ENCODE measurements at places on chromosomes 13 and 19.

GRCh38 chr19:47280183-47280797 lies 5.6 kb downstream of the INAFM1 start:
- DNase-seq: no peak

DNA sequence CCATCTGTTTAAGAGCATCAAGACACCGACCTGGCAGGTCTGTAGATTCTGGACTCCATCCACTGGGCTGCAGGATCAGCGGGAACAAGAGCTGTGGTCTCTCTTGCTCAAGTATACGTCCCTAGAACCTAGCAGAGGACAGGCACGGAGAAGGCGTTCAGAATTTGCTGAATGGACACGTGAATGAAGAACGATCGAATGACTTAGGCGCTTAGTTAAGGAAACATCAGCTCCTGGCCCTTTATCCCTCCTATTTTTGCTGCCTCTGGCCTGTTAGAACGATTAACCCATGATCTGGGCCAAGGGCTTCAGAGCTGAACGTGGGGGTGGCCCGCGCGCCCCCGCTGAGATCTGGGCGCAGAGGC lies 953 bp downstream of the DZIP1 start:
- DNase-seq: no peak

DNA sequence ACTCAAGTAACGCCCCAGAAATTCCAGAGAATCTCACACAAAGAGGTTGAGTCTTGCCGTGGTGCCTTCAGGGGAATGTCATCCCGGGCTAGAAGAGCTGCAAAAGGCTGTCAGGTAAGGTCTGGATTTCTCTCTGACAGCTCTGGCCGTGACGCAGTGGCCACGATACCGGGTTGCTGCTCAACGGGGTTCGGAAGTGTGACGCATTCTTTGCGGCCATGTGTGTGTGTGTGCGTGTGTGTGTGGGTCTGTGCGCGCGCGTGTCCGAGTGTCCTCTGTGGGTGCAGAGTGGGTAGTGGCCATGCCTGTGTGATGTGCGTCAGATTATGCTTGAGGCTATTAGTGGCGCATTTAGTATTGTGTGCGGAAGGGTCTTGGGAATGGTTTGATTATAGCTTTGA lies 306 bp downstream of the ZNF540 start:
- peak; percentile 2 for DNase-seq

- no peak for DNase-seq
Measured at GRCh38 chr13:114105521-114106225, 26.8 kb downstream of the RASA3 start.

DNA sequence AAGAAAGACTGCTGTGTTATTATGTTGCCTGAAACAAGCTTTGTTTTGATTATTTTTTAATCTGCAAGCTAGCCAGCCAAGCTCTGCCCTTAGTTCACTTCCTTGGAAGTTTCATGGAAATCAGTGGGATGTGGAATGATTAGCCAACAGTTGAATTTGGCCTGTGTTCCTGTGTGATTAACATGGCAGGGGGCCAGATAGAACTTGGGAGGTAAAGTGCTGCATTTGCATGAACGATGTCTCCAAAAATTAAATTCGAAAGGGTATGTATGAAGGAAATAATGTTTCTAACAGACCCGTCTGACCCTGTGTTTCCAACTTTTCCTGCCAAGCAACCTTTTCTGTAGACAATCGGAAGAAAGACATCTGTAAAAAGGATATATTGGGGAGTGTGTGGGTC lies 32.2 kb downstream of the UFM1 start:
- no peak for DNase-seq

DNA sequence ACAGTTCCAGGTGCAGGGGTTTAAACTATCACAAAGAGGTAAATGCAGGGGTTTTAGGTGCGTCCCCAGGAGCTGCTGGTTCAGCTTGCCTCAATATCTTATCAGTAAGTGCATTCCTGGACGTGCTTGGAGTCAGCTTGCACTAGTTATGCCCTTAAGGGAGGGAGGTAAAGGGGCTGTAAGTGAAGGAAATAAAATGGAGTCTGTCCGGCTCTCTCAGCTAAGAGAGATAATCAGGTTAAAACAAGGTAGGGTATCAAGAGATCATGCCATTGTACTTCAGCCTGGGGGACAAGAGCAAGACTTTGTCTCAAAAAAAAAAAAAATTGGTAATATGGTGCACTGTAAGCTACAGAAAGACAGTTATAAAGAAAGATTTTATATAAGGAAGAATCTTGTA lies 69.7 kb downstream of the ZNF100 start:
- no peak for DNase-seq

DNA sequence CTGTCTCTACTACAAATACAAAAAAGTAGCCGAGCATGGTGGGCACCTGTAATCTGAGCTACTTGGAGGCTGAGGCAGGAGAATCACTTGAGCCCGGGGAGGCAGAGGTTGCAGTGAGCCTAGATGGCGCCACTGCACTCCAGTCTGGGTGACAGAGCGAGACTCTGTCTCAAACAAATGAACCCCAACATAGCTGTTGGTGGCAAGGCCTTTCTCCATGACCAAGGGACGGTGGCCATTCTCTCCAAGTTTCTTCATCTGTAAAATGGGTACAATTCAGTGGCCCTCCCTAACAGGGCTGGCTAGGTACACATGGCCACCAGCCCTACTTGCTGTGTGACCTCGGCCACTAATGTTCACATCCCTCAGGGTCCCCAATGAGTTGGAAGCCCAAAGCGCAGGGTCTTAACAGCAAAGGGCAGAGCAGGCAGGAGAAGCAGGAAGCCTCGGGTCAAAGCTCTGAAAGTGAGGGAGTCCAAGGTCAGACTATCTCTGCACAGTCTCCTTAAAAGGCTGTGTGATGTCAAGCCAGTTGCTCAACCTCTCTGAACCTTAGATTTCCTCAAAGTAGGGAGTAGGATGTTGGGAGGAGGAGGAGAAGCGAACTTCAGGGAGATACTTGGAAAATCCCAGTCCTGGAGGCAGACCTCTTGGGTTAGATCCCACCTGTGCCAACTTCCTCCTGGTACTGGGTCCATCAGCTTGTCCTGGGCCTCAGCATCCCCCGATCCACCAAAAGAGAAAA lies 2.7 kb downstream of the JUND start:
- no peak for DNase-seq

GRCh38 chr13:114131583-114132418 lies 622 bp downstream of the RASA3 start:
- no peak for DNase-seq

DNA sequence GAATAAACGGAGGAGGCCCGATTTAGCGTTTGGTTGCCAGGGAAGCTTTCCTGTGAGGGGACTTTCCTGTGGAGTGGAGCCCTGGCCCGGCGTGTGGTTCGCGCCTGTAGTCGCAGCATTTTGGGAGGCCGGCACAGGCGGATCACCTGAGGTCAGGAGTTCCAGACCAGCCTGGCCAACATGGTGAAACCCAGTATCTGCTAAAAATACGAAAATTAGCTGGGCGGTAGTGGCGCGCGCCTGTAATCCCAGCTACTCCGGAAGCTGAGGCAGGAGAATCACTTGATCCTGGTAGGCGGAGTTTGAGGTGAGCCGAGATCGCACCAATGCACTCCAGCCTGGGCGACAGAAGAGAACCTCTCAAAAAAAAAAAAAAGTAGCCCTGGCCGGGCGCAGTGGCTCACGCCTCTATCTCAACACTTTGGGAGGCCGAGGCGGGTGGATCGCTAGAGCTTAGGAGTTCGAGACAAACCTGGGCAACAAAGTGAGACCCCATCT lies 6.9 kb downstream of the KANK3 start:
- no peak for DNase-seq

DNA sequence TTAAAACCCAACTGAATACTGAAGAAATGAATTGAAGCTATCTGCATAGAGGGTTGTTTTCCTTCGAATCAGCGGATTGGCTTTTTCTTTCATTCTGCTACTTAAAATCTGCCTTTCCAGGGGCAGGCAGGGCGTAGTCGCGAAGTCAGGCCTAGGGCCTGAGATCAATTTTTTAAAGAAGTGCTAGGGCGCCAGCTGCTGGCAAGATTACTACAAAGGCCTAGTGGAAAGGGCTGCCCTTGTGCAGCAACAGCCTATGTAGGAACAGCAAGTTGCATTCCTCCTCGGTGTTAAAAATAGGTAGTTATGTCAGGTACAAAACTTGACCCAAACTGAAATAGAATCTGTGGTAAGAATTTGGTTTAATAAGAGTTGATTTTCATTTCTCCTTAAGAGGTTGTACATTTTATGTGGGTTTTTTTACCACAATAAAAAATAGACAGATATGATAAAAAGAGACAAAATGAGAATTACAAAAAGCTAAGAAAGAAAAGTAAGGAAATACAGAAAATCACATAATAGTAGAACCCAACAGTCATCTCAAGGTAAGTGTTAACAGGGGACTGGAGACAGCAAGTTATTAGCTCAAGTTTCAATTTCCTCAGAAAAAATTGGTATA lies 9.5 kb upstream of the URAD start:
- no peak for DNase-seq

GRCh38 chr19:6738787-6739389 lies 592 bp upstream of the TRIP10 start:
- DNase-seq: no peak

Data from stimulated activated CD4-positive, alpha-beta T cell treated with anti-CD3 and anti-CD28 coated beads, Interleukin-1b, Interleukin-23, amount 100 ng/mL, for 24 hours (primary cell).